ENCODE measurements at places on chromosomes 4 and X. TPM values are rescaled to one million over a fixed set of nuclear protein-coding genes. Genes with fewer than 3 reads are reported as not detected.

GPC4 gene
- not detected for total RNA-seq

CDX4 gene
- total RNA-seq = not detected

BST1 gene
- 2.0 TPM for total RNA-seq

MAP7D2 gene
- 0.23 TPM for total RNA-seq

RUFY3 gene
- total RNA-seq = 16.2 TPM

MTTP gene
- total RNA-seq = 0.66 TPM

IL2RG gene
- 503 TPM for total RNA-seq

SLC9B1 gene
- total RNA-seq = 0.48 TPM

CITED1 gene
- total RNA-seq = 1.4 TPM

MAGEA10 gene
- total RNA-seq = not detected

COL25A1 gene
- total RNA-seq = not detected

FRAS1 gene
- not detected for total RNA-seq

GJB1 gene
- not detected for total RNA-seq

CTAG1A gene
- not detected for total RNA-seq

BANK1 gene
- 0.11 TPM for total RNA-seq

SPATA4 gene
- total RNA-seq = not detected

MUC7 gene
- not detected for total RNA-seq

MAGEA2 gene
- not detected for total RNA-seq

NAP1L2 gene
- total RNA-seq = 2.4 TPM

PIM2 gene
- total RNA-seq = 196 TPM

ZNF827 gene
- total RNA-seq = 17.2 TPM

SMIM43 gene
- total RNA-seq = not detected

GYPE gene
- total RNA-seq = 0.32 TPM

AWAT2 gene
- total RNA-seq = not detected

HTN3 gene
- total RNA-seq = not detected

ENPEP gene
- total RNA-seq = 0.30 TPM

LRBA gene
- total RNA-seq = 39.9 TPM

ERAS gene
- not detected for total RNA-seq

CAMK2D gene
- total RNA-seq = 30.8 TPM

C4orf51 gene
- total RNA-seq = not detected

NLGN4X gene
- total RNA-seq = not detected

USP17L28 gene
- total RNA-seq = not detected

CT45A1 gene
- not detected for total RNA-seq

PPEF2 gene
- 0.52 TPM for total RNA-seq

PNMA5 gene
- 0.09 TPM for total RNA-seq

PRDM8 gene
- total RNA-seq = 8.0 TPM

NR3C2 gene
- 0.23 TPM for total RNA-seq

WFS1 gene
- total RNA-seq = 2.6 TPM

SLC10A7 gene
- 24.0 TPM for total RNA-seq

USP9X gene
- 40.5 TPM for total RNA-seq

All from T-helper 2 cell treated with Interferon-gamma antibody and Interleukin-4, amounts not matched to agents 100 ng/mL and 5 ng/mL, for 36 hours (primary cell).